Common myeloid progenitor, CD34-positive (primary cell): ENCODE measurements at places on chromosomes 1 and 21.
A peak's percentile ranks its signal among the peaks of the same experiment; 100 is the strongest.

GRCh38 chr1:43565600-43566360 lies 35.1 kb downstream of the PTPRF start:
- peak; percentile 71 for DNase-seq

GRCh38 chr1:165063181-165063965 lies 293.1 kb downstream of the LMX1A start:
- no peak for DNase-seq

GRCh38 chr1:116806245-116806644 lies 52.0 kb downstream of the CD2 start:
- DNase-seq: peak; percentile 53

GRCh38 chr1:83692524-83693381 lies 306.2 kb downstream of the TTLL7 start:
- DNase-seq: no peak

GRCh38 chr1:191675856-191676783 lies 482.1 kb upstream of the RGS18 start:
- DNase-seq: no peak
